AG09309 (cell line): ENCODE measurements at places on chromosomes 12 and 14.

- DNase-seq: no peak
Measured at GRCh38 chr12:105921872-105922669, 216.7 kb downstream of the NUAK1 start.

GRCh38 chr14:90674716-90675115, 141.5 kb downstream of the TTC7B start:
- DNase-seq: no peak

DNA sequence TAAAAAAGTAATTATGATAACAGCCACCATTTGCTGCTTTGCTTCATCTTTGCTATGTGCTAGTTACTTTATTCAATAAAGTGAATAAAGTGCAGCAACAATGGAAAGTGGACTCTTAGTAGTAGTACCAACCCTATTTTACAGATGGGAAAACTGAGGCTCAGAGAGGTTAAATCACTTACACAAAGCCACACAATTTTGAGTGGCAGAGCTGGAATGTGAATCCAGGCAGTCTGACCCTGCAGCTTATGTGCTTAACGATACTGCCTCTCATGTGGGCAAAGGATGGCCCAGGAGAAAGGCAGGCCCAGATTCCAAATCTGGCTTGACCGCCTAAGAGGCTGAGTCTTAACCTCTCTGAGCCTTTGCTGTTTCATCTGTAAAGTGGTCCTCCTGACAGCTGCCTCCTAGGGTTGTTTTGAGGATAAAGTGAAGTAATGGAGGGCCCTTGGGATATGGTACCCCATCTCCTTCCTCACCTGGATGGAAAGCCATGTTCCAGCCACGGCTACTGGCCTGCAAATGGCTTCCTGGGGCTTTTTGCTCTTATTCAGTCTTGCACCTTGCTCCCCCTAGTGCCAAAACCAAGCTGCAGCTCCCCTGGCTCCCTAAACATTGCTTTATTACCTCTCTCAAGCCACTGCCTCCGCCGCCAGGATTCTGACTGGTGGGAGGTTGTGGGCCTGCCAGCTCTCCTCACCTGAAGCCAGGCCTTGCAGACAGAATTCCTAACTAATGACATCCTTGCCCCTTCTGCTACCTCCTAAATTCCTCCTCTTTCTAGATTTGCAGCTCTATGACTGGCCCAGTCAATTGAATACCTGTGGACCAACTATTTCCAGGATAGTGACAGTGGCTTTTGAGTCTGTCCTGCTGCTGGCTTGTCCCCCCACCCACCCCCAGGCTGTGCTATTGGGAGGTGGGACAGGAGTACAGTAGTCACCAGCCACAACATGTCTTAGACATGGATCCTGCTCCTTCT, 283.3 kb upstream of the PWP1 start:
- DNase-seq: no peak

GRCh38 chr14:74836251-74836960, 39.5 kb downstream of the PROX2 start:
- DNase-seq: no peak

DNA sequence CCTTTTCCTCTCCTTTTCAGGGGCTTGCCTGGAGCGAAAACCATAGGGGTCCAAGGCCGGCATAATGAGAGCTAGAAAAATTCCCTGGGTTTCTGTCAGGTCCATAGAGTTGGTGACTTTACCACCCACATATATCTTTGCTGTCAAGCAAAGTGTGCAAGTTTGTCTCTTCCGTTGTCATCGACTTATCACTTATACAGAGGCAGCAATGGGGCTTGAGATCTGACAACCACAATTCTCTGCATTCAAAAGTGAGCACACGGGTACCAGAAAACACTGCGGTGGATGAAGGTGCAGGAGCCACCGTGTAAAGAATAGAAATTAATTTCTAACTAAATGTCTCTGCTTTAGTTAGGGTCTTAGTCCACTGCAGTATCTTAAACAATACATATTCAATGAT, 162.3 kb downstream of the DAD1 start:
- no peak for DNase-seq

- no peak for DNase-seq
Measured at GRCh38 chr12:9935026-9935425, 2.9 kb upstream of the CLEC2A start.

DNA sequence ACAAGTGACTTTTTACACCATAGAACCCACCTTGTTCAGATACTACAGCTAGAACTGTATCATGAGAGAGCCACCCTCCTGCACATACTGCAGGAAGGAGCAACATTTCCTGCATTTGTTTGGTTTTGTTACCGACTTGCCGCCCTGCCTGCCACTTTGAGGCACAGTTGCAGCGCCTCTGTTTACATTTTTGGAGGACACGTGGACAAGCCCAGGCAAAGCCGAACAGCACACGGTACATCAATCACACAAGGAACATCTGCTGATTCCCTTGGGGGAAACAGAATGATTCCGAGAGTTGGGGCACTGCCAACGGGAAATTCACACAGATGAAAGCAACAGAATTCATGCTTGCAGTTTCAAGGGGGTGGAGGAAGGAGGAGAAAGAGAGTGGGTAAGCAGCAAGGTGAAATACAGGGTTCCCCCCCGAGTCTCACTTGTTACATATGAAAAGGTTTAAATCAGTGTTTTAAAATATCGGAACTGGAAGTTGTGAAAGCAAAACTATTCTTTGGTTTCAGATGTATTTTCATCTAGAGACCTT, 110.7 kb downstream of the BTG1 start:
- peak; percentile 14 for DNase-seq

- no peak for DNase-seq
Measured at GRCh38 chr14:72774894-72775620, 118.8 kb downstream of the DPF3 start.

DNA sequence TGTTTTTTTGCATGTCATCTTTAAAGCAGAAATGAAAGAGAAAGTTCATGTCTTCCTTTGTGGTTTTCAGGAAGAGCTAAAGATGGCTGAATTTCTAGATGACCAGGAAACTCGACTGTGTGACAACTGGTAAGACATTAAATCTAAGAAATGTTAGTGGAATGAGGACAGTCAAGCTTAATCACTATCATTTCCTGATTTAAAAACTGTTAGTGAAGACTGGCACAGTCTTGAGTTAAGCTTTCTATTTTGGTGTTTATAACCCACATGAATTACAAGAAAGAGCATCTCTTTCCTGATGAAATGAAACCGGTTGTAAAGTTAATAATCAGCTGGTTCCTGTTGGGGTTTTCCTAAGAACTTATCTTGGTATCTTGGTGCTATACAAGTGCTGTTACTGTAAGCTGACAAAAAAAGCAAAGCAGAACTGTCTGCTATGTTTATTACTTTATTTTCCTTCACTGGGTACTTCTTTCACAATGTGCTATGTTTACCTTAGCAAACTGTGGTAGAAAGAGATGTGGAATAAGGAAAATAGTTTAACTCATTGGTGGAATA, 5.2 kb downstream of the TRAFD1 start:
- DNase-seq: no peak

GRCh38 chr12:93302331-93303229, 75.1 kb upstream of the NUDT4 start:
- DNase-seq: no peak

DNA sequence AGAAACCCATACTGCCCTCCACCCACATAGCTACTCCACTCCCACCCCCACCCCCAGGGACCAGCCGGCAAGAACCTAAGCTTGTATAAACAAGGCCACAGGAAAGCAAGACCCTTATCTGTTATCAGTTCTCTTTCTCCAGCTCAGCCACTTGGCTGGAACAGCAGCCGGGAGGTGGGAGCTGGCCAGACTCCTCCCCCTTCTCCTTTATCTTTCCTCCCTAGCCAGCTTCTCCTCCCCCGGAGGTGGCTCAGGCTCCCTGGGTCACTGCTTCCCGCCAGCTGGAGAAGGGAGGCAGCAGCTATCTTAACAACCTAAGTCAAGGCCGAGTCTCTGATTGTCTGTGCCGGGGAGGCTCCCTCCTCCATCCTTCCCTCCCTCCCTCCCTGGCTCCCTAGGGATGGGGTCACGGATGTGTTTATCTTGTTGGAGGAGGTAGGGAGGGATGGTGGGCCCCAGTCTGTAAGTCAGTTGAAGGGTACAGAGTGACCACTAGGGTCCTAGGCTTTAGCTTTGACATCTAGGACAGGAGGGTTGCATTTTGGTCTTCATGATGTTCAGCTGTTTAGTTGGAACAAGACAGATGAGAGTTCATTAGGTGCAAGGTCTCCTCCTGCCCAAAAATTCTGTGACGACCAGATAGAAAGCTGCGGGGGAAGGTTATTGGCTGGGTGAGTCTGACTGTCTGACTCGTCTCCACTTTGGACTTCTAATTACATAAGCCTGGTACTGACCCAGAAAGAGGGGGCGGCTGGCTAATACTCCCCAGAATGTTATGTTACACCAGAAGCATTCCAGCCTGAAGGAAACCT, 29.7 kb downstream of the ZFP36L1 start:
- no peak for DNase-seq

GRCh38 chr12:65192963-65193516, 23.7 kb downstream of the LEMD3 start:
- DNase-seq: no peak

DNA sequence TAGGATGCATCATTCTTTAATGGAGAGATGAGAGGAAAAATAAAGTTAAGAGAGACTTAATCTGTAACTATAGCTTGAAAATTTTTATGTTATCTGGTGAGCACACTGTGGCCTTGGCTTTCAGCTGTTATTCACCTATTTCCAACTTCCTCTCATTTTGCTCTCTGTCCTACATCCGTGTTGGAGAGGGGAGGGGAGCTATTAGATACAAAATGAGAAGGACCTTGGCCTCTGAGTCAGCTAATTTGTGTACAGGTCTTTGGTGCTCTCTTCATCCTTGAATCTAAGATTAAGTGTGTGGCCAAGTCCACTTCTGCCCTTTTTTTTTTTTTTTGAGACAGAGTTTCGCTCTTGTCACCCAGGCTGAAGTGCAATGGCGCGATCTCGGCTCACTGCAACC, 887 bp upstream of the APOBEC1 start:
- no peak for DNase-seq
